ENCODE measurements at places on chromosomes 2 and 18. TPM values are rescaled to one million over a fixed set of nuclear protein-coding genes. Genes with fewer than 3 reads are reported as not detected.

Gene CRACDL
- total RNA-seq = 0.07 TPM

Gene PLGLB2
- total RNA-seq = 2.3 TPM

Gene NR4A2
- 0.56 TPM for total RNA-seq

Gene SERPINB3
- not detected for total RNA-seq

Gene ITGAV
- 58.7 TPM for total RNA-seq

Gene TRABD2A
- 1.7 TPM for total RNA-seq

GRCh38 chr2:118774458-118775133 lies 72.9 kb downstream of the EN1 start:
- peak; percentile 91 for DNase-seq

- DNase-seq = no peak
Measured at GRCh38 chr2:109396202-109397180, 217.3 kb downstream of the SEPTIN10 start.

- DNase-seq = peak; percentile 76
Measured at GRCh38 chr2:183070942-183071844, 7.4 kb upstream of the DUSP19 start.

- DNase-seq = no peak
Measured at GRCh38 chr18:48841381-48842258, 109.1 kb downstream of the SMAD7 start.

- DNase-seq = no peak
Measured at GRCh38 chr2:198053148-198053547, 248.8 kb downstream of the PLCL1 start.

DNA sequence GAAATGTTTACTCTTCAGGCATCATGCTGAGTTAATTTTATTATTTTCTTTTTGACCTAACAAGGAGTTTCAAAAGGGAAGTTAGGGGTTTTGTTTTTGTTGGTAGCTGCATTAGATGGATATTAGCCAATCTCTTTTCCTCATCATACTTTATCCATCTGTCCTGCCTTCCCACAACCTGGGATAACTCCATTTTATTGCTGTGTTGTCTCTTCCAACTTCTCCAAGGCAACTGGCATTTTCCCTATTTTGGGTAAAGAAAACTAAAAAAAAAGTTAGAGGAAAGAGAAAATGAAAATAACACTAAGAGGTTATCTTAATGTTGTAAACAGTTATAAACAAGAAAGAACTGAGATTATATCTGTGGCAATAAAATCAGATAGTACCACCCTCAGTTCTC lies 147.0 kb downstream of the PID1 start:
- DNase-seq = no peak

DNA sequence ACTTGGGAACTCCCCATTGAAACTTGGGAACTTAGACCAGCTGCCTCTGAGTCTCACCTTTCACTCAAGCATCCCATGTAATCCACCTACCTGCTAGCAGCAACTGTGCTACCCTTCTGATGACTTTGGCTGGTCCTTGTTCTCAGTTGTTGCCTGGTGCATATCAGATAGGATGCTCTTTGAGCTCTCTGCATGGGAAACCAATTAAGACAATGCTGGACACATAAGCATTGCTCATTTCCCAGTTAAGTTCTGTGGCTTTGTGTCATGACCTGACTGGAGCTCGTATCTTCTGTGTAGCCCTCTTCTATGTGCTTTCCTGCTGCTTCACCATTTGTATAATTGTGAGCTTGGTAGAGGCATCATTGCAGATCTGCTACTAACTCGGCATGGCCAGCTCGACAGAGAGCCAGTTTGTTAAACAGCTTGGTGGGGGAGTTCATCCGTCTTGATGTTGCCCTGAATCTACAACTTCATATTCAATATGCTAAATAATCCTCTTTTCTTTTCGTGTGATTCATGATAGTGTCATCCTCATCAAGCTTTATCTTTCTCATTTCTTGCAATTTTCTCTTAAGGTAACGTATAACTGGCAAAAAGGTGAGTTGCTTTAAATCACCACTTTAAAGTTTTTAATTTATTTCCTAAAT lies 447.5 kb upstream of the SLC14A2 start:
- no peak for DNase-seq

DNA sequence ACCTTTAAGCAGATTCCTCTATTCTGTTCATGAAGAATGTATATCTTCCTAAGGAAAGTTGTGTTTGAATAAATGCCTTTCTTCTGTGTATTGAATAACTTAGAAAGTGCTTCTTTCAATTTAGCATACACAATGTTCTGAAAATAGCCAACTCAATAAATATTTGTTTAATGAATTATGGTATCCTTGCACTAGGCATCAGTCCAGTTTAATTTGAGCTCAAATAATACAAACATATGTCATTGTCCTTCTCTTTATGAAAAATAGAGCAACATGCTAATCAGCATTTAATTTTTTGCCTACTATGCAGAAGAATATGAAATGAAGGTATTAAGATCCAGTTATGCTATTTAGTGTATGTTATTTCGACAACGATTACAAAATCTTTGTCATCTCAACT lies 68.2 kb downstream of the NRXN1 start:
- no peak for DNase-seq

DNA sequence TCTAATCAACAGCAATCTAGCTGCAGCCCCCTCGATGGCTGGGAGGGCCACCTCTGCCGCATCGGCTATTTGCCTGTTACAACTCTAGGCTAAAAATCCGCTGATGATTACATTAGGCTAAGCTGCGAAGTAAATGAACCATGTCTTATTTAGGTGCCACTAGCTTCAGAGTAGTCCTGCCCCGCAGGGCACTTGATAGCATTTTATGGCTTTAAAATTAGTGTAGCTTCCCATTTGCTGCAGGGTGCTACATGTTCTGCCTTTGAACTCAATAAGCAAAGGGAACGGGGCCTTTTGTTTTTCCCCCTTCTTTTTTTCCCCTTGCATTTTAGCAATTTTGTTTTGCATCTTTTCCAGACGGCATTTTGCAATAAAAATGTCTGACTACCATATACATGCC lies 270.2 kb downstream of the GBX2 start:
- DNase-seq = no peak

GRCh38 chr2:192854031-192854430 lies 659.3 kb upstream of the TMEFF2 start:
- no peak for DNase-seq

Measured in neural progenitor cell (in vitro differentiated cells).